ENCODE measurements at places on chromosomes 12 and 14.

DNA sequence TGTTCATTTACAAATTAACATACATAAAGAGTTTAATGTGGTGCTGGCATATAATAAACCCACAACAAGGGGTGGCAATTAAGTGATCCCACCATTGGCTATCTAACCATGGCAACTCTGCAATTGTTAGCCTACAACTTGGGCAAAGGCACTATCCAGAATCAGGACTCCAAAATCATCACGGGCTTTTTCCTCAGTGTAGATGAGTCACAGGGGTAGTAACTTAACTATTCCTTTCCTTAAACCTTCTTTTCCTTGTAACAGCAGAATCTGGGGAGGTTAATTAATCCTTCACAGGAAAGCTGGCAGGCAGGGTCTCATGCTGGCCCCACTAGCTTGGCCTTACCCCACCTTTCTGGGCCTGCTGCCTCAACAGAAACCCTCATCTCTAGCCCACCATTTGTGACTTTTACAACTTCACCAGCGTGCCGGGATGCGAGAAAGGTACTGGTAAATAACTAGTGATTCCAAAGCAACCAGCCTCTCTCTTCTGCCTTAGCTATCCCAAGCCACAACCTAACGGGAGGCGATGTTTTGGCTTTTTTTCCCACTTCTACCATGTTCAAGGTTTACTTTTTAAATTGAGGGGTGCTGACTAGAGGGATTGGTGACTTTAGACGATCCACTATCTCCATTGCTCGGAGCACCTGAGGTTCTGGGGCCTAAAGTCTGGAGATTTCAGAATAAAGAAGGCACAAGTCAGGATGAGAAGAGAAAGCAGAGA is 744 bp downstream of the ATP5MC2 start:
- DNase-seq = no peak

- no peak for DNase-seq
These were observed 41.9 kb upstream of the ABCC9 start for GRCh38 chr12:21983095-21983494.

- no peak for DNase-seq
These were observed 538 bp upstream of the TIGAR start for GRCh38 chr12:4320497-4320852.

DNA sequence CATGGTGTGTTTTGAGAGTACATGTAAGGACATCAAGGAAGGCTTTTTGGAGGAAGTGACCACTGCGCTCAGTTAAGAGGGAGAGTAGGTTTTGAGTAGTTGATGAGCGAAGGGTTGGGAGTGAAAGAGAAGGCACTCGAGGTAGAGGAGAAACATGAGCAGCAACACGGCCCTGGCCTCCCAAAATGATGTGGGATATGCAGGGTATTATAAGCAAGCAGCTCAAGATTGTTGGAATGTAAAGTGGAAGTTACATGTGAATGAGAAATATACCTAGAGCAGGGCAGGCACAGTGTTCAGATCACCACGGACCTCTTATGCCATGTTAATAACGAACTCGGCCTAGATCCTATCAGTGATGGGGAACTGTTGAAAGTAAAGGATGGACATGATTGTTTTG is 2.1 kb upstream of the ARHGDIB start:
- no peak for DNase-seq

GRCh38 chr14:100577321-100577985 is 9.8 kb downstream of the BEGAIN start:
- DNase-seq = no peak

- DNase-seq = no peak
These were observed 250.5 kb downstream of the TMEM121 start for GRCh38 chr14:105776924-105777323.

DNA sequence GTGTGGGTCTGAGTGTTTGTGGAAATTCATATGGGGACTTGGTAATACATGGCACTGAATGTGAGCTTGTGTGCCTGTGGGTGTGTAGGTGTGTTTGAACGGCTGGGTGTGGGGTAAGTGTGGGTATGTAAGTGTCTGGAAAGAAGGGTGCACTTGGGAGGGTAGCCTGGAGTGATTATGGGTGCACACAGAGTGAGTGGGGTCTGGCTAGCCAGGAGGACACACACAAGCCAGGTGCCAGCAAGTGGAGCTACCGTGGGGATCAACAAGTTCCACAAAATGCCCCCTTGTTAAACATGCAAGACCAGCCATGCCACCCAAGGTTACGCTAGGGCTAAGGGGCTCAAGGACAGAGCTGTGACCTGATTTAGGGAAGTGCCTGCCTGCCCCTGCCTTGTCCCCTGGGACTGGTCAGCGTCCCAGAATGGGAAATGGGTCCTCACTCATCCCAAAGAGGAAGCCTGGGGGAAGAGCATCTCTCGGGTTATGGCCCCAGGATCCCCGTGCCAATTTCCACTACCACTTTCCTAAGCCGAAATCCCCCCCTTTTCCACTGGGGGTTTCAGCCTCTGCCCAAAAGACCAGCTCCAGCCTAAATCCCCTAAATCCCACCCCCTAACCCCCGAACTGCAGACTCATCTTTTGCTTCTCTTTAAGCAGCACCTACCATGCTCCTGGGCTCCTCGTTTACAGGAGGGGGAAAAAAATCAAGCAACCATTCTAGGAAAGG is 118.6 kb downstream of the DICER1 start:
- no peak for DNase-seq

GRCh38 chr12:19922717-19923116 is 445.6 kb upstream of the PDE3A start:
- no peak for DNase-seq

GRCh38 chr14:93343266-93343665 is 3.7 kb upstream of the COX8C start:
- no peak for DNase-seq

DNA sequence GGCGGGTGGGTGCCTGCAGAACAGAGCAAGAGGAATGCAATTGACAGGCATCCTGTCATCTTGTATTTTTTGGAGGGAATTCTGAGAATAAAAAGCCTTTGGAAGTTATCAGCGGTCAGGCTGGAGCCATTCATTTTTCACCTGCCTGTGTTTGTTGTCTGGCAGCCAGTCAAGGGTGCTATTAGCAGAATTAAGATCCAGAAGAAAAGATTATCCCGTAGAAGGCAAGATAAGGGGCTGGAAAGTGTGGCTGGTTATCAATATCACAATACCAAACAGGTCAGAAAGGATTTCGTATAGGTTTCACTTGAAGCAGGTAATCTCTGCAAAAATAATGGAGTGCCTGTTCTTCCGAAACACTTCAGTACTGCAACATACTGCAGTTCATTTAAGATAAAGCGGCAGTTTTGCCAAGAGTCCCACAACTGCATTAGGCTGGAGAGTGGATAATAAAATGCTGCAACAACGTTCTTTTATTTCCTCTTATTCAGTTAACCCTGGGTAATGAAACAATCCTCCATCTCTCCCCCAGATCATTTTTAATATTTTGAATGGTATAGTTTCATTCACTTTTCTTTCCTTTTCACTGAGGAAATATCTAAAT is 171.2 kb upstream of the CDKN3 start:
- DNase-seq = no peak

GRCh38 chr14:69363055-69363454 is 35.0 kb downstream of the ERH start:
- DNase-seq = no peak

DNA sequence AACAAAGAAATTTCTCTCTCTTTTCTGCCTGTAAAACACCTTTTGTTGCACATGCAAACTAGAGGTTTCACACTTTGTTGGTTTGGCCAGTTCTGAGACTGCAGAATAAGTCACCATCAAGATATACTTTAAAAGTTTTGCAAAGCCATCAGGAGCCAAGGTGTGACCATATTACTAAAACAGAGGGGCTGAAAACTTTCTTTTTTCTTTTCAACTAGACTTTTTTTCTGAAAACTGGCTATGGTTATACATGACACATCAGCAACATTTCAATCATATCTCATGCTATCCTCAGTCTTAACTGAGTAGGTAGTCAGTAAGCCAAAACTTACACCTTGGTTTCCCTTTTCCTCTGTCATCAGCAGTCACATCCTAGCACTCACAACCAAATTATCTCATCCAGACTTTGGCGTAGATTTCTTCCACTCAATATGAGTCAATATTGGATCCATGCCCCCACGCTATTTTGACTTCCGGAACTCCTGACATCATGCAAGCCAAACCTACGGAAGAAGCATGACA is 4.1 kb upstream of the IFNG start:
- no peak for DNase-seq

- DNase-seq = no peak
These were observed 20.5 kb upstream of the CORO1C start for GRCh38 chr12:108751821-108752220.

- no peak for DNase-seq
These were observed 18.8 kb upstream of the MAGOHB start for GRCh38 chr12:10632226-10632625.

DNA sequence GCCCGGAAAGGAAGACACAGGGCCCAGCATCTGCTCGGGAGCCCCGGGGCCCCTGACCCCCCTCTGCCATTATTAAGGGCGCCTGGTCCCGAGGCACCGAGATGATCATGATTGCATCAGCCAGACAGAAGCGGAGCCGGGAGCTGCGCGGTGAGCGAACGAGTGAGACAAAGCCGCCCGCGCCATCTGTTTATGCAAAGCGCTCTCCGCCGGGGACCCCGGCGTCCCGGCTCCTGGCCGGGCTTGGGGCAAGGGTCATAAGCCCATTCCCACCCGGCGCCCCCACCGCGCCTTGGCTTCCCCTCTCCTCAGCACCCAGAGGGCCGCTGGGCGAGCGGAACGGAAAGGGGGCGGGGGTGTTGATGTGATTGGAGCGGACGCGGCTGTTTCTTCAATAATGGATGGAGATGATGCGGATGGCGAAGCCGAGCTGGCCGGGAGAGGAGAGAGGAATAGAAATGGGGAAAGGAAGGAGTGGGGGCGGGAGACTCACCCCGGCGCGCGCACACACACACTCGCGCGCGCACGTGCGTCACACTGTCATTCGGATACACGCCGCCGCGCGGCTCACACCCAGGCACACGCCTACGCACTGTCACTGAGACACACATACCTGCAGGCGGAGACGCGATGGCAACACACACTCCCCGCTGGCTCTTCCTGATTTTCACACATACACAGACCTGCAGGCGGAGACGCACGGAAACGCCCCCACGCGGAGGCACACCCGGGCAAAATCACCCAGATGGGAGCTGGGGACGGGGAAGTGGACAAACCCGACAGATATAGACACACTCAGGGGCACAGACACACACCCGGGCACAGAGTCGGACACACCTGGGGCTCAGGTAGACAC is 10.7 kb downstream of the STAC3 start:
- DNase-seq = no peak

DNA sequence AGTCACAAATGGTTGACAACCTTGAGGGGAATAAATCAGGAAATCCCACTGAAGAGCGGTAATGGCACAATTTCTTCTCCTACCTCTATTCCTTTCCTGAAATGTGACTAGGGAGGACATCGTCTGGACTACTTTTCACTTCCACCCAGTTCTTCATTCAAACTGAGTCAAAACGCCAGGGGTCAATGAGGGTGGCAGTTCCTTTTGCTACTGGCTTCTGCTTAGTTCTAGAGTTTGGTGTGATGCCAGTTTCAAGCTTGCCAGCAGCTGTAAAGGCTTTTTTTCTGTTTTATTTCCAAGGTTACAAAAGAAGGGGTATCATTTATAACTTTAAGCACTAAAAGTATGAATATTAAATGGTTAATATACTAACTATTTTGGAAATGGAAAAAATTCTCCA is 286.5 kb downstream of the SOX5 start:
- DNase-seq = no peak

- DNase-seq = no peak
These were observed 2.7 kb upstream of the GZMH start for GRCh38 chr14:24612196-24612595.

DNA sequence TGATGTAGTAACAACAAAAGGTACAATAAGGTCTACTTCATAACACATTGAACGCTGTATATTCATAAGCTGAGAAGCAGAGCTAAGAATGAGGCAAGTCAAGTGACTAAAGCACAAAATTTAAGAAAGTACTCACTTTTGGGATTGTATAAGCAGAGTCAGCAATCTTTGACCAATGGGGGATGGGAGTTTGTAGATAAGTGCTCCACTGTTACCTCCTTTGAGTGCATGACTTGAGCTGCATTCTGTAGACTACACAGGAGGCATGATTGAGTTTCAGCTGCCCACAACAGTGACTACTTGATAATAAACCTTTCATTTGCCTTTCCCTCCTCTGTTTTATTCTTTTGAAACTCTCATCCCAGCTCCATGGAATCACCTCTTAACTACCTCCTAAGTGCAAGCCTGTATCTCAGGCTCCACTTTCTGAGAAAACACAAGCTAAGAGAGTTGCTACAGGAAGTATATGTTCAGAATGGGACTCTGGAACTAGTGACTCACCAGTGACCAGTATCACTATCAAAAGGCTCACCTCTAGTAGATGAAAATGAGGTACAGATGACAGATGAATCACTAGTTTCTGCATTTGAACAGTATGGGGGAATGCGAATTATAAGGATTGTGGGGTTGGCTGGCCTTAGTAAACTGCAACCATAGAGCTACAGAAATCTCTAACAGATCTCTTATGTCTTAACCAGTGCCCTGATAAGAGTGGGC is 49.2 kb downstream of the SLC35F4 start:
- DNase-seq = no peak

DNA sequence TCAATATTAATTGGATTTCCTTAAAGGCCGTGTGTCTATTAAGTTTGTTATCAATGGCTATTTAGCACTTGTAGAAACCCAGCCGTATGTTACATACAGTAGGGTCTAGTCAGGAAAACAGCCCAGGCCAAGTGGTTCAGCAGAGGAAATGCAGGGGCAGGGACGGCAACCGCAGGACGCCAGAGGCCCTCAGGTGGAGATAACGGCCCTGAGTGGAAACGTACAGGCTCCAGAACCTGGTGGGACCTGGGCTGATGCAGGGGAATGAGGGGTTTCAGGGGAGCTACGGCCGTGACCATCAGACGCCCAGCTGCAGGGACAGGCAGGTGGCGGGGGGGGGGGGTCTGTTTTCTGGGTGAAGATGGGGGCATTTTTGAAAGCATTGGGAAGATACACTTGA is 3.7 kb upstream of the ANKLE2 start:
- no peak for DNase-seq

DNA sequence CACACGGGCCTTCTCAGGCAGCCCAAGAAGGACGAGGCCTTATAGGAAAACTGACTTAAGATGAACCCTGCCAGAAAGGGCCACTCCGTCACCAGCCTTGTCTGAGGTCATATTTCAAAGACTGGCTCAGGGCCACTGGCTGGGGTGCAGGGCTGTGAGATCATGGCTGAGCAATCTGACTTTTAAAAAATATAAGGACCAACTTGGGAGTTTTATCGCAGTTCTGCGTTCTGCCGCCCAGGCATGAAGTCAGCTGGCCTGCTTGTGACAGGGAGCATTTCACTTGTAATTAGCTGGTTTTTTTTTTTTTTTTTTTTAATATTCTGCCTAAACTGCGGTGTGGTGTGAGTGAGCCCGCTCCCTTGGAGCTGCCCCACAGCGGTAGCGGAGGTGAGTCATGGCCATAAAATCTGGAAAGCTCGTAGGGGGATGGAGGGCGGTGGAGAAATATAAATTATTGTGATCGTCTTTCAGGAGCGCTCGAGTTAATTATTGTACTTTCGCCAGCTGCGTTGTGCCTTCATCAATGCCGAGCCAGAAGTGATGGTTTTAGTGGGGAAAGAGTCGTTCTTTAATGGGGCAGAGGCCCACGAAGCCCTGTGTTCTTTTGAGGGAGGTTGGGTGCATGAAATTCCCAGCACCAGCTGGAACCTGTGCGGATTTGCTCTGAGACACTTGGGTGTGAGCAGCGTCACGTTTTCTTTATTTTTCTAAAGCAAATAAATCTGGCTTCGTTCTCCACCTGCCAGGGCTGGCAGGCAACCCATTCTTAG is 231.9 kb downstream of the C12orf75 start:
- DNase-seq = no peak
